Activated B cell treated with CpG ODN at 0.5 μM for 24 hours (primary cell): ENCODE measurements at places on chromosomes 16 and 17.
A peak's percentile ranks its signal among the peaks of the same experiment; 100 is the strongest.

DNA sequence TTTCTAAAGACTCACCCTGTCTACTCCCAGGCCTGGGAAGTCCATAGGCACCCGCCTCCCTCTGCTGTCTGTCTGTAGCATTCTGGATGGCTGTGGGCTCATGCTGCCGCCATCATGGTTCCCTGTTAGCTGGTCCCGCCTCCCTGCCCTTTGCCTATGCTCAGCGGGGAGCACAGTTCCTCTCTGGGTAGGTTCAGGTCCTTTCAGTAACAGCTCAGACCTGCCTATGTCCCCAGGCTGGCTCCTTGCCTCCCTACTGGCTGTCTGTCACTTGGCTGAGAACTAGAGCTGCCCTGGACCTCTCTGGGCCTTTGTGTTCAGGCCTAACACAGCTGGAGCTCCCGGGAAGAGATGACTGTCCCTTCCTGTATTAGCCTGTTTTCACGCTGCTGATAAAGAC lies 317.9 kb downstream of the SNX29 start:
- DNase-seq = no peak

- DNase-seq = no peak
Observed at GRCh38 chr17:5837055-5837491, 233.1 kb upstream of the WSCD1 start.

DNA sequence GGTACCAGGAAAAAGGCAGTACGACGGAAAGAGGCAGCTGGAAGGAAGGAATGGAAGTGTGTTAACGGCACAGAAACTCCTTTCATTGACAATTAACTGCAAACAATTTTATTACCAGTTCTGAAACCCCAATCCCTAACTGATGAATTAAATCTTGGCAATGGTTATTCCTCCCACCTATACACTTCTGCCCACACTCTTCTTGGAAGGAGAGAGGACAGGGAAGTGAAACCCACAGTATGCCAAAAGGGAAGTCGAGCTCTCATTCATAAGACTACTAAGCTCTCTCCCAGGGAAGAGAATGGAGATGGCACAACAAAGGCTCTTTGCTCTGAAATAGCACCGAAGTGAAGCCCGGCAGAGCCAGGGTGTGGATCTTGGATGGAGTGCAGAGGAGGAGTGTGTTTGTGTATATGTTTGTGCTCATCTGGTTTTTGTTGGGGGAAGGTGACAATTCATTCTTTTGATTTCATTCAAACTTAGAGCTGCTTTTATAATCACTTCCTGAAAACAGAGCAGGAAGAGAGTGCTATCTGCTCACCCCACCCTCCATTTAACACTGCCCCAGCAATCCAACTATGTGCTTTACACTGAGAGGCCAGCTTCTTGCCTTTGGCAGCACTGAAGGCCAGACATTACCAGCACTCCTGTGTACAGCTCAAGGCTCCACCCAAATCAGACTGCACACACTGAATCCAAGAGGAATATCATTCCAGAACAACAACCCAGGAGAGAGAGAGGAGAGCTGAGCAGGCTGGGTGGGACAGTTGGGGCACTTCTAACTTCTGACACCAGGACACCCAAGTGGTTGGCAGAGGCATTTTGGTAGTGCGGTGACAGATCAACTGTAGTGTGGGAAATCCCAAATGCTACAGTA lies 68.7 kb downstream of the HIC1 start:
- DNase-seq = no peak

DNA sequence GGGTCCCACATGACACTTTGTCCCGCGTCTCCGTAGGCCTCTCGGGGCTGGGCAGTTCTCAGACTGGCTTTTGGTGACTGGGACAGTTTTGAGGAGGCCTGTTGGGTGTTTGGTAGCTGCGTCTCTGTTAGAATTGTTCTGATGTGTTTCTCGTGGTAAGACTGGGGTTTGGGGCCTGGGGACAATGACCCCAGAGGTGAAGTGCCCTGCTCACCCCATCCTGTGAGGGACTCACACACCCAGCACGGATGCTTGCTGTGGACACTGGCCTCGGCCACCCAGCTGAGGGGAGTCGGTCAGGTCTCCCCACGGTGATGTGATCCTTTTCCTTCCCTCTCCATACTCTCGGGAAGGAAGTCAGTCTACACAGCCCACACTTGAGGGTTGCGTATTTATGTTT lies 50.3 kb downstream of the METRNL start:
- no peak for DNase-seq

GRCh38 chr16:496097-496886 lies 31.2 kb upstream of the CAPN15 start:
- DNase-seq = no peak

GRCh38 chr16:57144027-57144426 lies 41.8 kb downstream of the PSME3IP1 start:
- no peak for DNase-seq

DNA sequence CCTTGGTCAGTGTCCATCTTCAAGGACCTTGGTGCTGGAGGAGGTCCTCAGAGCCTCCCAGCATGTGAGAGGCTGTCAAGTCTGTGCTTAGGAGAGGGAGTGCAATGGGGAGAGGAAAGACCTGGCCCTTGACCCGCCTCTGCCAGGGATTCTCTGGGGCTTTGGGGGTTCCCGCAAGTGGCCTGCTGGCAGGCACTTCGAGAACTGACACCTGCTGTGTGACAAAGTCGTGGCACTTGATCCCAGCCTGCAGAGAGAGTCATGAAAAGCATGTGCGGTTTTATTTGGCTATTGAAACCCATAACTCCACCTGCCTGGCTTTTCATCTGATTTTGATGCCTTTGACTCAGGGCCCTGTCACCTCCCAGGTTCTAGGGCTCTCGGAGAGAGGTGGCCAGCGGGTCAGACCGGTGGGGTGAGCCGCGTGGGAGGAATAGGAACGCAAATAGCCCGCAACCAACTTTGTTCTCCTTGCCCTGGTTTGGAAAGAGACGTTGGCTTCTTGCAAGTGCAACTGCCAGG lies 42.8 kb upstream of the GSE1 start:
- DNase-seq = peak; percentile 44

DNA sequence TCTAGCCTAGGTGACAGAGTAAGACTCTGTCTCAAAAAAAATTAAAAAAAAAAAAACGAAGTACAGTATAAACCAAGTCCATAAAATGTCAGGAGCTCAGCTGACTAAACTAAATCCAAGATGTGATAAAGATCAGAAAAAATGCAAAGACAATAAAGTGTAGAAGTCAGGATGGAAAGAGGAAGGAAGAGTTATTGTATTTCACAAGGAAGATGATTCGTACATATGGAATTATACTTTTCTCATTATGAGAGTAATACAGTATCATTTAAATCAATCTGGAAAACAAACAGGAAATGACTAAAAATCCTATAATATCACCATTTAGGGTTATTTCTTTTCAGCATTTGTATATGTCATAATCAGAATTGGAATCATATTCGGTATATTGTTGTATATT lies 11.4 kb upstream of the APOH start:
- DNase-seq = no peak

DNA sequence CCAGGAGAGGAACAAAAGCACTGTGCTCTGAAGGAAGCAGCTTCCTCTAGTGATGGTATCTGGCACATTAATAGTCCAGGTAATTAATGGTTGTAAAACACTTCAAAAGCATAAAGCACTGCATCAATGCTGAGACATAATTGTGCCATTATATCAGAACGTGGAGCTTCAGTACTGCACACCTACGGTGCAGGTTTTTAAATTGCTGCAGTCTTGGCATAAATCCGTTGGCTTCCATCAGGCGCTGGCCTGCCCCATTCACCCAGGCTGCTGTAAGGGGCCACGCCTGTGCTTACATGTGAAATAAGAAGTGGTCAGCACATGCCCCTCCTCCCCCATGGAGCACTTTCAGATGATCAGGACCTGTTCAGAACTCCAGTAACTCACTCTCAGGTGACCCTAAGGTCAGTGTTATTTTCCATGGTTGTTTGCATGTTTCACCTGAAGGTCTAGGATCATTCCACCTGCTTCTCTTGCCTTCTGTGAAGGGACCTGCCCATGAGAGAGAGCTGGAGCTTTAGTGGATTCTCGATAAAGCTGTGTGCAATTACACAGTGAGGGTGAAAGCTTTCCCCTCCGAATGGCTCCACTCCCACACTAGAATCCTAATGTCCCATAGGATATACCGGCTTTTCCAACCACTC lies 345.3 kb downstream of the CA10 start:
- no peak for DNase-seq

GRCh38 chr16:84874553-84874952 lies 54.8 kb downstream of the CRISPLD2 start:
- no peak for DNase-seq
